ENCODE measurements at places on chromosomes 11 and 22.
A peak's percentile ranks its signal among the peaks of the same experiment; 100 is the strongest.

- DNase-seq, result no peak
These were observed 285.0 kb downstream of the TTC28 start for GRCh38 chr22:28394513-28395110.

DNA sequence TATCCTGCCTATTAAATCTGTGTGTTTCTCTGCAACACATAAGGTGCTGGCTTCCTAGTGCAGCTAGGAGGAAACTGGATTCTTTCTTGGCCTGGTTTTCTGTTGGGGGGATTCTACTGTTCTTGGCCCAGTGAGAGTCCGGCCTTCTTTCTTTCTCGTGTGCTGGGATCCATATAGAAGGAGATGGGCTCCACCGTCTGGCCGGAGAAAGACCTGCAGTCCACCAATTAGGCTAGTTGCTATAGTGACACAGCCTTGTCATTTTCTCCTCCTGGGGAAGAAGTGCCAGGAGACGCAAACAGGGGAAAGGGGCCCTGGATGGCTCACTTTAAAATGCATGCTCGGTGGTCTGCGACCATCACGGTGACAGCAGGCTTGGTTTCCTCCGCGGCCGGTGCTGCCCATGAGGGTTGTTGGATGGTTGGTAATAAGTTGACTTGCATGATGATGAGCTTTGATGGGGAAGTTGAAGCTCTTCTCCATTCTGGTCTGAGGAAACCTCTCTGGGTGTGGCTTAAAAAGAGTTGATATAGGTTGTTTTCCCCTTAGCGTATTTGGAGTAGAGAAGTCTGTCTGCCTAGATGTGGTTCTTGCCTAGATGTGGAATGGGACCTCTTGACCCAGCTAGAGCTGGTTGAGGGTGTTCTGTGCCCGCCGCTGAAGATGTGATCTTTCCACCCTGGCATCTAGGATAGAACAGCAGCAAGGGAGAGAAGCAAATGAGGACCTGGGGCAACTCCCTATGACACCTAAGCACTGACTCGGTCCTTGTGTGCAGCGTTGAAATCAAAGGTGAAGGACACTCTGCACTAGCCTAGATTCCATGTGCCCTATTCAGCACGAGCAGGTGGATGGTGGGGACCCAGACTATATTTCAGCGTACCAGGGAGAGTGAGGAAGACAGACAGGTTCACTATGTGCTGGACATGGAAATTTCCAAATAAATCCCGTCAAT is 1335.0 kb downstream of the BRD1 start:
- DNase-seq, result no peak

DNA sequence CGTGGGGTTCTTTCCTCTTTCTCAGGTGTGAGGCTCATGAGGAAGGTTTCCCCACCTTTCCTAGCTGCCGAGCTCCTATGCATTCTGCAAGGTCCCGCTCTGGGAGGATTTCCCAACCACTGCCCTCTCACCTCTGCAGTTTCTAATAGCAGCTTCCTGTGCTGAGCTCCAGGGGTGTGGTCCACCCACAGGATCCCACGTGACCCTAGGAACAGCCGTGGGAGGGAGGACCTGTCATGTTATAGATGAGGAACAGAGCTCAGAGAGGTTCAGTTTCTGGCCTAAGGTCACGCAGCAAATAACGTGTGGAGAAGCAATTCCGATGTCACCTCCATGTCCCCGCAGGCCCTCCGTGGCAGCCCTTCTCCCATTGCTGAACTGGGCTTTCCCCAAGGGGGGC is 38.5 kb downstream of the FLRT1 start:
- DNase-seq, result peak; percentile 12

DNA sequence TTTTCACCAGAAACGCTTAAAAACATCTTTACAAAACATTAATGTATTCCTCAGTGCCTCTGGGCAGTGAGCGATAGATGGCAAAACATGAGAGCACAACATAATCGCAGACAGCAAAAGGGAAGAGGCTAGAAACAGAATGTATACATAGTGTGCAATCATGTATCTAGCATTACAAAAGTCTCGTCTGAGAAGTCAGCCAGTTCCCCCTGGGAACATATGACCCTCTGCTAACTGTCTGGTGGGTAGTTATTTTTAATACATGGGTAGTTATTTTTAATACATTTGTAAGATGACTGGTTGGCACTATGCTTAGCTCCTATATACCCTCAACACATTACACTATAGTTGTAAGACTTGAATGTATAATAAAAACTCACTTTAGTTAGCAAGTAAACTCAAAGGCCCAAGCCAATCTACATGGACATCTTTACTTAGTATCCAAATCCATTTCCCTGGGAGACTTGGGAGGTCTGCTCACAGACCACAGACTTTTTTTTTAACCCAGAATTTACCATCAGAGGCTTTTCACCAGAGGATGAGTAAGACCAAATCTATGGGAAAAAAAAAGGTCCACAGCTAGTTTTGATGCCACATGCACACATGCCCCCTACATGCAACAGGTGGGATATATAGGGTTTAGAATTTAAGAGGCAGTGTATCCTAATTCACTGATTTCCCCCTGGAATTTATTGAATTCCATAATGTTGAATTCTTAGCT is 71.7 kb downstream of the AMBRA1 start:
- DNase-seq, result no peak

DNA sequence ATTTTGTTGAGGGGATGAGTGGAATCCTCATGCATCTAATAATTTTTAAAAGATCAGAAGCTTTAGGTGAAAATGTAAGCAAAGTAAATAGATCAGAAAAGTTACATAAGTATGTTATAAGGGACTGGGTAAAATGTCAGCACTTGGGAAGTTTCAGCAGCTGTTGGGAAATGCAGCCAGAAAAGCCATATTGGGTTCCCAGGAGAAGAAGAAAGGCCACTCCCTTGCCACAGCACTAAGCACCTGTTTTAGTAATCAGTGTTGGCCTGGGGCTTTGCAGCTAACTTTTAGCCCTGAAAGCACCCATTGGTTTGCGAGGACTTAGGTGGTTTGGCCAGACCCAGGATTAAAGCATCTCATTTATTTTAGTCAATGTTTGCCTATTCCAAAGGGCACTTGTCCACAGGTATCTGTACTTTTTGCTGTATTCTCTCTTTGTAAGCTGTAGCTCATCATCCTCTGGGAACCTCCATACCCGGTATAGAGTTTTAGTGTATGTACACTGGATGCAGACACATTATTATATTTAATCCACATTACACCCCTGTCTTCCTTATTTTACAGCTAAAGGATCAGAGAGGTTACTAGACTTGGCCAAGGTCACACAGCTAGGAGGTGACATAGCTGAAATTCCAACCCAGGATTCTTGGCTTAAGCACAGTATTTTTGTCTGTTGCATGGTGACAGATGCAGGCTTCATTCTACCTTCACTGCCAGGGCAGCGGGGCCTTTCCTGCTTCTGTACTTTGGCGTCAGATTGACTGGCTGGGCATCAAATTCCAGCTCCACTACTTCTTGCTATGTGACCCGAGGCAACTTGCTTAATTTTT is 127.7 kb upstream of the SESN3 start:
- no peak for DNase-seq

- no peak for DNase-seq
These were observed 1482.1 kb downstream of the TBC1D22A start for GRCh38 chr22:48244388-48245195.

DNA sequence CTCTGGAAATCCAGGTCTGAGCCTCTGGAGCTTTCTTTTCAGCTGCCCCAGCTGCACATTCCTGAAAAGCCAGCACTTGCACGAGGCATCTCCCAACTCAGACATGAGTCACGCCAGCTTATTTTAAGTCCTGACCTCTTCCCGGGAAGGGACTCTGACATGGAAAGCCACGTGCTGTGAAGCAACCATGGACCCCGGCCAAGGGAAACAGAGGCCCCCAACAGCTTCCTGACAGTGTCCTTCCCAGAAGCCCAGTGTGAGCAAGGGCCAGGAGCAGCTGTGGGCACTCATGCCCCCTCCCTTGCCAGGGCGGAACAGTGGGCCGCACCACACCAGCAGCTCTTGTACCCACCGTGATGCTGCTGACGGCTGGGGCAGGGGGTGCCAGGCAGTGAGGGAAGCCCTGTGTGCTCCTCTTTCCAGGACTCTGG is 118.8 kb upstream of the CADM1 start:
- no peak for DNase-seq

DNA sequence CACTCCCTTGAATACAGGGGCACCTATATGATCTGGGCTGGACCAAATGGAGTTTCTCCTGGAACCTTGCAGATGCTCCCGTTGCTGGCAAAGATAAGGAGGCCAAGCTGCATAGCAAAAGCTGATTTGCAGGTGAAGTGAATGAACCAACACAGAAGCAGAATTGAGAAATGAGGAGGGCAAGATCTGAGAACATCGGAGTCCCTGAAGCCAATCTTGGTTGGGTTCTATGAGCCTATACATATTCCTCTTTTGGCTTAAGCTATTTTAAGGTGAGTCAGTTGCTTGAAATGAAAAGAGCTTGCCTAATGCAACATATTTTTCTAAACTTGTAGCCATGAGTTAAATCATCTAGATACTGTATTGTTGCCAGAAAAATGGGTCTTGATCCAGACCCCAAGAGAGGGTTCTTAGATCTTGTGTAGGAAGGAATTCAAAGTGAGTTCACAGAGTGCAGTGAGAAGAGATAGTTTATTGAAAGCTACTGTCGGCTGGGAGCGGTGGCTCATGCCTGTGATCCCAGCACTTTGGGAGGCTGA is 23.5 kb downstream of the WEE1 start:
- no peak for DNase-seq

DNA sequence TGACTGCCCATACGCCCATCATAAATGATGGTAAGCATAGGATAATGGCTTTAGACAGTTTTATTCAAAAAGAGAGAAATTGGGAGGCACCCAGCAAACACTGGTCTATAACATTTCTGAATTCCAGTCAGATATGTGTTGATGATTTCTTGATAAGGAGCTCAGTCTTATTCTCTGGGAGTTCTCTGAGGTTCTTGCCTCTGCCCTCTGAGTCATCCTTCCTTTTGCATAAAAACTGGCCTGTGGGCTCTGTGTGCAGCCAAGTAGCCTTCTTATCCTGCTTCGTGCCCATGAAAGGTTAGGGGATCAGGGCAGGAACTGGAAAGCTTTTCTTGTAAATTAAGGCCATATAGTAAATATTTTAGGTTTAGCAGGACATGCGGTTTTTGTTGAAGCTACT is 48.9 kb downstream of the FAR1 start:
- DNase-seq, result no peak

GRCh38 chr11:111209543-111210355 is 35.8 kb upstream of the POU2AF2 start:
- DNase-seq, result no peak

- DNase-seq, result no peak
These were observed 57.5 kb downstream of the RPUSD4 start for GRCh38 chr11:126153972-126154371.

DNA sequence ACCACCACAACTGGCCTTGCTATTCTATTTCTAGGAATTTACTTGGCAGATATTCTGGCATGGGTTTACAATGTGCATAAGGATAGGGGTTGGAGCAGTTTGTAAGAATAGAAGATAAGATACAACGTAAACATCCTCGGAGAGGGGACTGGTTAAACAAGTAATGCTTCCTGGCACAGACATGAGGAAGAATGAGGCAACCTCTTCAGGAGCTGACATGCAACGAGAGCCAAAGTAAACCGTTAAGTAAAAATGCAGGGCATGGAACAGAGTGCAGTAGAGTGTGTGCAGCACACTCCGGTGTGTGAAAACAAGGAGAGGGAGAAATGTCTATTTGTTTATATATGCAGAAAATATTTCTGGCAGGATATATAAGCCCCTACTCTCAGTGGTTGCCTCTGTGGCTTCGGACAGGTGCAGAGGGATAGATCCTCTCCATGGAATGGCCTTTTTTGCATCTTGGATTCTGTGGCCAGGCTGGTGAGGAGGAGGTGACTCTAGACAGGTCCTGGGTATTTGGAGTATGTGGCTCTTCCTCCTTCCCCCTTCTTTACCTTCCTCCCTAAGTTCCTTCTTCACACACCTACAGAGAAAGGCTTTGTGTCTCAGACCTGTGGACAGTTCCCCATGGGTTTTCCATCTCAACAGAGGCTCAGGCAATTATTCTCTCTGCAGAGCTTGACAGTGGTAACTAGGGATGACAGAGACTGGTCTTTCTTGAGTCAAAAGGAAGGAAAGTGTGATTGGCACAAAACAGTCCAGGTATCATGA is 2.5 kb downstream of the RAB36 start:
- no peak for DNase-seq

DNA sequence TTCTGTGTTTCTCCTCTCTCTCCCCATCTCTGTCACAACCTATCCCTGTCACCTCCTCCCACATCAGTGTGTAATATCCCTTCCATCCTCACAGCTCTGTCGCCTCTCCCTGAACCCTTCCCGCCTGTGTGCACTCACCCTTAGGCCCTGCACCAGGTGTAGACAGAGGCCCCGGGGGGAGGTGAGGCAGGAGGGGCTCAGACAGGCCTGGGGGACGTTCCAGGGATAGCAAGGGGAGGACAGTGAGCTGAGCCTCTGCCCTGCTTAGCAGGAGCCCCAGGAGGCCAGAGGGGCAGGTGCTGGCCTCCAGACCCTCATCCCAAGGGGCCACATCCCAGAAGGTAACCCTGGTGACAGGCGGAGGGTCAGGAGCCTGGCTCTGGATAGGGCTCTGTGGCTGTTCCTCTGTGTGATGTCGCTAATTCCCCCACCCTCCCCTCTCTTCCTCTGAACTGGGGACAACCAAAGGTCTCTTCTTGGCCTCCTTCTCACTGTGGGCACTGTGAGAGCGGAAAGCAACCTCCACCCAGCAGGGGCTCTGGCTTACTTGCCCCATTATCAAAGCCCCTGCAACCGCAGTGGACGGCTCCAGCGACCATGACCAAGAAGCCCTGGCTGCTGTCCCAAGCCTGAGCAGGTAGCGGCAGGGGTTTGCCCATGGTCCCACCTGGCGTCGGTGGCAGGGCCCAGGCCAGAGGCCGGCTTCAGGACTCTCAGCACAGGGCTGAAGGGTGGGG is 35.7 kb downstream of the KCNJ4 start:
- DNase-seq, result no peak

- no peak for DNase-seq
These were observed 4.7 kb upstream of the SUSD2 start for GRCh38 chr22:24176630-24177029.

- DNase-seq, result no peak
These were observed 183.1 kb downstream of the CHST1 start for GRCh38 chr11:45482331-45482730.

GRCh38 chr11:69985641-69986439 is 92.3 kb upstream of the ANO1 start:
- DNase-seq, result no peak

DNA sequence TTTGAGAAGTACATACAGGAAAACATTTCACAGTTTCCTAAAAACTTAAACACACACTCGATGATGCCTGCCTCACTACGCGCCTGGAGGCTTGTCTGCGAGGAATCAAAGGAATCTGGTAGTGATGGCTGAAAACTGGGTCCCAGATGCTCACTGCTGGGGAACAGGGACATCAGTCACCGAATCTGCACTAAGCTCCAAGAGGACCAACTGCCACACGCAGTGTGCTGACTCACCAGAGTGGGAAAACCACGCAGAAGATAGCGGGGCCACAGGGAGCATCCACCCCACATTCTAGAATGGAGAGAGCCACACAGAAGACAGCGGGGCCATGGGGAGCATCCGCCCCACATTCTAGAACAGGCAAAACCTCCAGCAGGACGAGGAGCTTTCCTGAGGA is 24.3 kb upstream of the MOB2 start:
- no peak for DNase-seq

GRCh38 chr11:210122-210802 is 2.8 kb downstream of the RIC8A start:
- no peak for DNase-seq

Data from activated effector memory CD4-positive, alpha-beta T cell treated with Interleukin-2 at 50 U/mL for 16 hours (primary cell).